ENCODE measurements at places on chromosomes 7 and 10.

- no peak for DNase-seq
These were observed 5.4 kb downstream of the CACNB2 start for GRCh38 chr10:18145652-18146051.

DNA sequence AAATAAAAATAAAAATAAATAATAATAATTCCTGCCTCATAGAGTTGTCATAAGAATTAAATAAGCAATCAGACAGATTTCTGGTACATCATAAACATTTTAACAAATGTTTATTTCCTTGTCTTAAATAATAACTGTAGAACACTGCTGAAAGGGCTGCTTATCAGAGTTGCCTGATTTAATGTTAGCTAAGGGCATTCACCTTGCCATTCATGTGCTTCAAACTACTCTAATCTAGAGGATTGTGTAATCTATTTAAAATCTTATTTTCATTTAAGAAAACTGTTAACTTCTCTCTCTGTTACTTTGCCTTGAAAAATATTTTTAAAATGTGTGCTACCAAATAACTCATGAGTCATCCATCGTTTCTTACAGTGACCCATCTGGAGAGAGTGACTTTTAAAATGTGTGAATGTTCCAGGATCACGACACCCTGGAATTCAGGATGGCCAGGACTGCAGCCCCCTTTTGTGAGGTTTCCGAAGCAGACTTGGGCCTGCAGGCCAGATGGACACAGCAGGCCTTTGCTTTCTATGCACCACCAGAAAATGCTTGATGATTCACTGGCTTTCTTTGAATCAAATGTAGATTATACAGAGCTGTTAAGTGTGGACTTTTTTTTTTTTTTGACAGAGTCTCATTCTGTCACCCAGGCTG lies 109.1 kb upstream of the TNS3 start:
- DNase-seq: no peak

GRCh38 chr7:113125728-113126127 lies 7.4 kb upstream of the SMIM30 start:
- no peak for DNase-seq

GRCh38 chr10:110584006-110584405 lies 16.5 kb downstream of the SMC3 start:
- DNase-seq: no peak

GRCh38 chr10:59829601-59830000 lies 76.3 kb upstream of the MRLN start:
- no peak for DNase-seq

- no peak for DNase-seq
These were observed 238.5 kb downstream of the PRKG1 start for GRCh38 chr10:51312817-51313216.

DNA sequence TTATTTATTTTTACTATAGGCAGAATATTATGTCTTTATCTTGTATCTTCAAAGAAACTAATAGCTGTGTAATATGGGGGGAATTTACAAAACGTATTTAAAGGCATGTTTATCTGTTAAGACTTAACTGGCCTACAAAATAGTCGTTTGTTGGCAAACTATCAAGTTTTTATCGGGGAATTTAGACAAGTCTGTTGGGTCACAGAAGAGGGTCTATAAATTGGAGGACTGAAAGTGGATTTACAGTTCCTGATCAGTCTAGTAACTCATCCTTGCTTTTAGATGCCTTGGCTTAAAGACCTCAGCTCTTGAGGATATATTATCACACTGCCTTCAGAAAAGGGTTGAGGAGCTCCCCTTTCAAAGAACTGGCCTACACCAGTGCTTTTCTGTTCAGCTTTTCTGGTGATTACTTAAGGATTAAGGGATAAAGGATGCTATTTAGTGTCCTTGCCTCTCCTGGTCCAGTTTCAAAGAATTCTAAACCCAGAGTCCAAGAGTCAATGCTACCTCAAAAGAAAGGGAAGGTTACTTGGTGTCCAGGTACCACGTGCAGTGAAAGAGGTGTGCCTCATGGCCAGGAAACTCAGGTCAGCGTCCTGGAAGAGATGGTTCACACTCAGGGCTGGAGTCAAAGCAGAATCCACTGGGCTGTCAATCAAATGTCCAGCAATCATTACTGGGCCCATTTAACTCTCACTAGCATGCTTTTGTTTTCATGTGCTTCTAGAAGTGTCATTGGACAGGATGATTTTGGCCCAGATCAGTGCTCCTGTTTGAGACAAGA lies 42.9 kb upstream of the ABI1 start:
- DNase-seq: no peak

DNA sequence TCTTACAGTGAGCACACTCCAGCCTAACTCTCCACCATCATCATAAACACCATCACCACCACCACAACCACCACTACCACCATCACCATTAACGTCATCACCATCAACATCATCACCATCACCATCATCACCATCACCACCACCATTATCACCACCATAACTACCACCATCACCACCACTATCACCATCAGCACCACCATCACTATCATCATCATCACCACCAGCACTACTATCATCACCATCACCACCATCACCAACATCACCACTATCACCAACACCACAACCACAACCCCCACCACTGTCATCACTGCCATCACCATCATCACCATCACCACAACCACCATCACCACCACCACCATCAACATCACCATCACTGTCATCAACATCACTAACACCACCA lies 279.0 kb upstream of the TCERG1L start:
- DNase-seq: no peak

DNA sequence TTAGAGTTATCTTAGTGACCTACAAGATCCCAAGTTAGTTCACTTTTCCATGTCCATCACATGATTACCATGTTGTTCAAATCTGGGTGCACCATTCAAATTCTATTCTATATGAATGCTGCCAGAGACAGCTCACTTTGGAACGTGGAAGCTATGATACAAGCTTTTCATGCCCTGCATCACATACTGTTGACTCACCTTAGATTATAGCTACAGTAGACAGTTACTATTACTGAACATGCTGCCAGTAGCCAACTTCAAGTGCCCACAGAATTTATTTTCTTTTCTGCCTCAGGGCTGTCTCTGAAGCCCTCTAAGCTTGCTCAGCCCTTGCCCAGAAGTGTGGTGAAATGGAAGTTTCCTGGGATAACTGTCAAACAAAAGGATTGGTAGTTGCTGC lies 231.1 kb downstream of the GPR158 start:
- DNase-seq: no peak

GRCh38 chr10:120962756-120963593 lies 111.8 kb downstream of the WDR11 start:
- no peak for DNase-seq

GRCh38 chr10:130403153-130404075 lies 267.2 kb downstream of the GLRX3 start:
- no peak for DNase-seq

GRCh38 chr10:11213137-11213536 lies 195.5 kb downstream of the CELF2 start:
- no peak for DNase-seq

GRCh38 chr7:133099633-133100286 lies 17.9 kb upstream of the CHCHD3 start:
- no peak for DNase-seq

DNA sequence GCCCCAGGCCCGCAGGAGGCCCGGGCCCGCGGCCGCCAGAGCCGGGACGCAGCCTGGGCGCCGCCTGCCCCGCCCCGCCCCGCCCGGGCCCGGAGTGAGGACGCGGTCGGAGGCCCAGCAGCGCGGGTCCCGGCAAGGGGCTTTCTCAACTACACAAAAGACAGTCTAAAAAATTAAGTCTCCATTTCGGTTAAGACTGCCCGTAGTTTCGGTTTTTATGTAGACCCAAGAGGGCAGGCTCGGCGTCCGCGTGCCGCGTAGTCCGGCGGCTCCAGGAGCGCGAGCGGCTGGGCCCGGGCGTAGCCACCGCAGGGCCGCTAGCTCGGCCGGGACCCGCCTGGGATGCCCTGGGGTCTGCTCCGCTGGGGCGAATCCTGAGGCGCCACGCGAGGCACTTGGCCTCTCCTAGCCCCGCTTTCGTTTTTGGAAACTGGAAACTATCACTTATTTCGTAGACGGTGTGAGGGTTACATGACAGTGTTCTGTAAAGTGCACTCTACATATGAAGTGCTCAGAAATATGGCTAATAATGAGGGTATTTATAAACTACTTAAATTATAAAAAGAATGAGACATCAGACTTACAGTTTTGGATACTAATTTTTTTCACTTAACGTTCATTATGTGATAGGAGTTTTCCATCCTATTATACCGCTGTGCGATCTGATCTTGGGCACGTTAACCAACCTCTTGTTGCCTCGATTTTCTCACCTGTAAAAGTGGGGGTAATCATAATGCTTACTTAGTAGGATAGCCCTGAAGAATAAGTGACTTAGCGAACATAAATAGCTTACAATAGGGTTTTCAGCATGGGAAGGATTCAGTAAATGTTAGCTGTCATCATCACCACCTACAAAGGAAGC lies 573 bp downstream of the BLVRA start:
- peak; percentile 47 for DNase-seq

- DNase-seq: no peak
These were observed 190.1 kb upstream of the AKR1E2 start for GRCh38 chr10:4635883-4636282.

- DNase-seq: no peak
These were observed 202.1 kb downstream of the COBL start for GRCh38 chr7:51114501-51114900.

DNA sequence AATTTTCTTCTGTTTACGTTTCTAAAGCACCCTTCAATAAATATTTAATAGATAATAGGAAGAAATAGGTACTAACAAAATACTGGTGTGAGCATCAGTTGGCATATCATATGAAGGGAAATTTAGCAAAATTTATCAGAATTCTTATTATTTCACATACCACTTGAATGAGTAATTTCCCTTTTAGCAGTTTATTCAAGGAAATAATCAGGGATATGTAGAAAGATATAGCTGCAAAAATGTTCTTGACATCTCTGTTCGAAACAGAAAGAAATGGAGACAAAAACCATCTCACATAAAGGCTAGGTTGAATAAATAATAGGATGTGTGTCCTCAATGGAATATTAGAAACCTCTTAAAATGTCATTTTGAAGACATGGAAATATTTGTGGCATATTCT lies 35.8 kb upstream of the PIP4K2A start:
- no peak for DNase-seq

GRCh38 chr10:74988054-74988775 lies 123.2 kb upstream of the SAMD8 start:
- DNase-seq: no peak

- DNase-seq: no peak
These were observed 530.1 kb downstream of the ANKRD7 start for GRCh38 chr7:118754608-118755007.

- DNase-seq: no peak
These were observed 157.7 kb downstream of the COBL start for GRCh38 chr7:51158742-51159445.

GRCh38 chr7:22339725-22340390 lies 17.1 kb downstream of the RAPGEF5 start:
- no peak for DNase-seq

- DNase-seq: no peak
These were observed 280.9 kb upstream of the LYZL1 start for GRCh38 chr10:29007748-29008610.

GRCh38 chr7:107622429-107622828 lies 38.2 kb upstream of the SLC26A4 start:
- DNase-seq: no peak

DNA sequence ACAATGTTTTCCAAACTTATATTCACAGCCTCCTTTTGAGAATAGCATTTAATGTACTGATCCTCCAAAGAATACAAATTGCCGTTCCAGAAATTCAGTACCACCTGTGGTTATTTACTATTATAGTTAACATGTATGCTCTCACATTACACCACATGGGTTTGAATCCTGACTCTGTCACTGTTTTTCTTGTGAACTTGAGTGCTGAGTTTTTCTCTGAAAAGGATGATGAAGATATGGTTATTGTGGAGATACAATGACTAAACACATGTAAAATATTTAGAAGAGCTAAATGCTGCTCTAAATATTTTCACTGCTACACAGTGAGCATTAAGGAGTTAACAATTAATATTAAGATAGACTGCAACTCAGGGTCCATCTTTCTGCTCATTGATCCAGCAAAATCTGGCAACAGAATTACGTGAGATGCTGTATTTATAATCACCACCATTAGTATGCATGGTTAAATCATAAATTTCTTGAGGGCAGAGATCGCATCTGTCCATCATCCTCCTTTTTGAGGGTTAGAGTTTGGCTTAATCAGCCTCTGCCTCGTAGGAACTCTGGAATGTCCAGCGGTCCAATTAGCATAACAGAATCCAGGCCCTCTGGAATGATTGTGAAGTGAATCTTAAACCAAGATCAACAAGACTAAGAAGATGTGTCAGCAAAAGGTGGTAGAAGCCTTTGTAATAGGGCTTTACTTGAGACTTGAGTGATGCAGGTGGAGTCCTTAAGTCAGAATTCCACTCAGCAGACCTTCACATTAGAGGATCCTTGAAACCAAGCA lies 152.8 kb downstream of the MACC1 start:
- no peak for DNase-seq

DNA sequence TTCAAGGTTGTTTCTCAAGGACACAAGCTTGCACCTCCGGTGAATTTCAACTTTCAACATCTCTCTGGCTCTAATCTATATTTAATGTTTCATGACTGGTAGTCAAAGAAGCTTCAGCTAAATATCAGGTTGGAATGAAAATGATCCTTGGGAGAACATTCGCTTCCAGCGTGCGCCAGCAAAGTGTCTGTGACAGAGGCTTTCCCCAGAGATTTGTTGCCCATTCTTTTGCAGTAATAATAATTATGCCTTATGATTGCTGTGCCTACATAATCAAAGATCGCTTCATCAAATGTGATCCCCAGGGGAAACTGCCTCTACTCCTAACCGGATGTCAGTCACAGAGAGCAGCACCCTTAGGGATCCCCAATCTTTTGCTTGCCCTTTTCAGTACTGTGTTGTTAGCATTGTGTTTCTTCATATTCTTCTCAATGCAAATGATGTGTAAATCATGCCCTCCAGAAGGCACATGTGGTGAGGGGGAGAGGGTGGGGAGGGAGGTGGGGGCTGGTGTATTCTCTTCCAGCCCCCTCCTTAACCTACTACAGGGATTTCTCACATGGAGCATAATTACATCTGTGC lies 30.5 kb downstream of the FZD1 start:
- DNase-seq: no peak

DNA sequence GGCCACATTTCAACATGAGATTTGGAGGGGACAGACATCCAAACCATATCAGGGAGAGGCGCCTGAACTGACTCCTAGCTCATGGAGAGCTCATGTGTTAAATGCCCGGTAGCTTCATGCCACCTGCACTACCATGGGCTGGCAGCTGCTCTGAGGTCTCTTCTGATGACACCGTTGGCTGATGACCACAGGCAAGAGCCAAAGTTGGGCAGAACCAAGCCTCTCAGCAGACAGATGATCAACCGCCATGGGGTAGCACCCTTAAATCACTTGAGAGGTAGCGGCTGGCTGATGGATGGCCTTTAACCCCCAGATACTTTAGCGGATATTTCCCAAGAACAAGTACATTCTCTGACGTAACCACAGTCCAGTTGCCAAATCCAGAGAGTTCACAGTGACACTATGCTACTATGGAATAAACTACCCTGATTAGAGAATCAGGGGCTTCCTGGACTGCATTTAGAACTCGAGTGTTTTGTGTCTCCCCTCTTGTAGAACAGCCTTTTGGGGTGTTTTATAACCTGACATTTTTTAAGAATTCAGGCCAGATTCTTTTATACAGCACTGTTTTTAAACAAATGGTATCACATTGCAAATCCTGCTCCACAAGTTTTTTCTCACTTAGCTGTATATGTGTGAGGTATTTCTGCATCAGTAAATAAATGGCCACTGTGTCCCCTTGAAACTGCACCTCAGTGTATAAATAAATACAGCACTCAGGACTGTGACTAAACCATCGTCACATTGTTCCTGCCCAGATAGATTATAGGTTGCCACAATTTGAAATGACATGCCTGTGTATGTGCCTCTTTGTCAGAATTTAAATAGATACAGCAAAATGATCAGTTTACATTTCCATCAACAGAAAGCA lies 30.8 kb upstream of the DRGX start:
- DNase-seq: no peak
